ENCODE measurements at places on chromosomes 5 and 9.
A peak's percentile ranks its signal among the peaks of the same experiment; 100 is the strongest.

DNA sequence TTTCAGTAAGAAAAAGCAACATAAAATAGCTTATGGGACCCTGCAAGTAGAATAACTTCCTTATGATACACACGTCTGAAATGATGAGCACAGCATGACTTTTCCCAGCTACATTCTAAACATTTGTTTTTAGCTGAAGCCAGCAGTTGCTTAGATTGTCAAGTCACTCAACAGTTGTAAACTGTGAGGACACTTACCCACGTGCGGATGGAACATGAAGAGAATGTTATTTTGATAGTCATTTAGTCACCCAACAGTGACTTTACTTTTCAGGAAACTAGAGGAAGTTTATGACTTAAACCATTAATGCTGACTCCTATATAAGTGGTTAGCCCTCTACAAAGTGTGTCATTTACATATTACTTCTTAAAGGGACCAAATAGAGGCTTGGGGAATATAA is 3.0 kb downstream of the HACD4 start:
- DNase-seq = no peak

DNA sequence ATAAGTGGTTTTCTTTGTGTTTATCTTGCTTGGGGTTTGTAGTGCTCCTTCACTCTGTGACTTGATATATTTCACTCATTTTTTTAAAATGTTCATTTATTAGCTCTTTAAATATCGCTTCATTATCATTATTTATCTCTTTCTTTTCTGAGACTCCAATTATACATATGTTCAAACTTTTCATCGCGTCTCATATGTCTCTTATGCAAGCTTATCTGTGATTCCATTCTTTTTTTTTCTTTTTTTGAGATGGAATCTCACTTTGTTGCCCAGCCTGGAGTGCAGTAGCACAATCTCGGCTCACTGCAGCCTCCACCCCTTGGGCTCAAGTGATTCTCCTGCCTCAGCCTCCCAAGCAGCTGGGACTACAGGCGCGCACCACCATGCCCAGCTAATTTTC is 73.9 kb upstream of the GABRP start:
- no peak for DNase-seq

GRCh38 chr9:131598121-131598520 is 52.8 kb downstream of the PRRT1B start:
- DNase-seq = peak; percentile 65

DNA sequence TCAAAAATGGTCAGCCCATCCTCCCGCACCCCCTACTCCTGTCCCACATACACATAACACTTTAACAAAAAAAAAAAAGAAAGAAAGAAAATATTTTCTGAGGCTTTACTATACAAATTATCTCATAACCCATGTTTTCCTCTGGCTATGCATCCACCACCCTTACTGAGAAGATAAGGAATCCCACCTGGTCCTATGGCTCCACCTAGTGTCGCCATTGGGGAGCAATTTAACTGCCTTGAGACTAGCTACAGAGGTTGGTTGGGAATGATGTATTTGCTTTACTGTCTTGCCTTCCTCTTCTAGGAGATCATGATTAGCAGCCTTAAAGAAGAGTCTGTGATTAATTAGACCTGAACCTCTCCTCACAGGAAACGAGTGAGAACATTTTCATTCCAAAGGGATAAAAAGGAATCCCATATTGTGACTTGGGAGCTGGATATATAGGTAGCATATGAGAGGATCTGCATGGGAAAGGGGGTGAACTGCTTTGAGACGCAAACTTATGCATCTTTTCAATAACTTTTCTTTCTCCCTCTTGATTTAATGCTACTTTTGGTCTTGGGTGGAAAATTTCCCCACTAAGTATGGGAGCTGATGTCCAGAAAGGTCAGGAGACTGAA is 77.7 kb upstream of the SELENOP start:
- DNase-seq = peak; percentile 56

GRCh38 chr9:112571624-112572355 is 85.2 kb downstream of the KIAA1958 start:
- no peak for DNase-seq

- DNase-seq = no peak
Observed at GRCh38 chr9:70945301-70945700, 176.1 kb downstream of the TRPM3 start.

GRCh38 chr9:132833550-132834121 is 44.4 kb downstream of the AK8 start:
- no peak for DNase-seq

GRCh38 chr9:2602704-2603116 is 18.9 kb upstream of the VLDLR start:
- no peak for DNase-seq

DNA sequence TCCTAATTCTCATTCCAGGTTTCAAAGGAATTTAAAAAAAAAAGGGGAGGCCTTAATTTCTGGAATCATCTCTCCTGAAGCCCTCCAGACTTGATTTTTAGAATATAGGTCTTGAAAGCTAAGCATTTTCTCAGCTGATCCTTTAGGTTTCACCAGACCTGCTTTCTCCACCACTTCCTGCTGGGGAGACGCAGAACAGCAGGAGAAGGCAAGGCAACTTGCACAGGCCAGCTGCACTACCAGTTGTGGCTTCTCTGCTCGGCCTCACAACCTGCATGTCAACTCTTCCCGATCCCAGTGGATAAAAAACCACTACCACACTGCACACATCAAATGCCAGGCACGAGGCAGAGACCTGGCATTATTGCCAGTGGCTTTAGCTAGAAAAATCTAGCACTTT is 119.8 kb downstream of the SIL1 start:
- DNase-seq = no peak

DNA sequence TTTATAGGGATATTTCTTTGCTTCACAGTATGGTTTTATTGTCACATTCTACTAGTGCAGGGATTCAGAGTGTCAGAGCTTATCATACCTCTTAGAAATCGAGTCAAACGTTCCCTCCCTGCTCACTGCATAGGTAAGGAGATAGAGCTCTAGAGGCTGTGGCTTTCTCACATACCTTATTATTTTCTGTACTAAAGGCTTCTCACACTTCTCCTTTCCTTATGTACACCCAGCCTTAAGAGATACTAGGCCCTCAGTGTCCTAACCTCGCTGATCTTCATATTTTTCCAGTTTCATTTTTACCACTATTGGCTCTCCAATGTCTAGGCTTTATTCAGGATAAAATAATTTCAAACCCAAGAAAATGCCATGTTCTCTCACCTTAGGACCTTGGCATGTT is 297.3 kb upstream of the RIOK2 start:
- DNase-seq = no peak

DNA sequence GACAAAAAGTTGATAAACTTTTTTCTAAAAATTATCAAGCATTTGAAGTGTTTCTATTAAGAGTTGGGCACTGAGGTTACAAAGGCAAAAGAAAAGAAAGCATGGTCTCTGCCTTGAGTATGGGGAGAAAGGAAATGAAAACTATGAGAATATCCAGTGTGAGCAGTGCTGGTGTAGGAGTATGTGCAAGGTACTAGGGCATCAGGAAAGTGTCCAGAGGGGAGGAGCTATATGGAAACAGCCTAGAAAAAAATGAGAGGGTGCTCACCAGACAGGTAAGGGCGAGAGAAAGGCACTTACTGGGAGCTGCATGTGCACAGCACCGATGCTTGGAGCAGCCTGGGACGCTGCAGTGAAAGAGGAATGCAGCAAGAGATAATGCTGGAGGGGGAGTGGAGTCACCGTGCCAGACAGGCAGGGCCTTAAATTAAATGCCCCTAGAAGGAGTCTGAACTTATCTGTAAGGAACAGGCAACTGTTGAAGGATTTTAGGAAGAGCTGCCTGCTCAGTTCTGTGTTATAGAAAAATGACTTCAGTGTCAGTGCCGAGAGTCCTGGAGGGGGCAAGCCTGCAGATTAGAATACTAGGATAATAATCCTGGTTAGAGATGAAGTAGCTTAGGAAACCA is 14.0 kb downstream of the MCC start:
- no peak for DNase-seq

DNA sequence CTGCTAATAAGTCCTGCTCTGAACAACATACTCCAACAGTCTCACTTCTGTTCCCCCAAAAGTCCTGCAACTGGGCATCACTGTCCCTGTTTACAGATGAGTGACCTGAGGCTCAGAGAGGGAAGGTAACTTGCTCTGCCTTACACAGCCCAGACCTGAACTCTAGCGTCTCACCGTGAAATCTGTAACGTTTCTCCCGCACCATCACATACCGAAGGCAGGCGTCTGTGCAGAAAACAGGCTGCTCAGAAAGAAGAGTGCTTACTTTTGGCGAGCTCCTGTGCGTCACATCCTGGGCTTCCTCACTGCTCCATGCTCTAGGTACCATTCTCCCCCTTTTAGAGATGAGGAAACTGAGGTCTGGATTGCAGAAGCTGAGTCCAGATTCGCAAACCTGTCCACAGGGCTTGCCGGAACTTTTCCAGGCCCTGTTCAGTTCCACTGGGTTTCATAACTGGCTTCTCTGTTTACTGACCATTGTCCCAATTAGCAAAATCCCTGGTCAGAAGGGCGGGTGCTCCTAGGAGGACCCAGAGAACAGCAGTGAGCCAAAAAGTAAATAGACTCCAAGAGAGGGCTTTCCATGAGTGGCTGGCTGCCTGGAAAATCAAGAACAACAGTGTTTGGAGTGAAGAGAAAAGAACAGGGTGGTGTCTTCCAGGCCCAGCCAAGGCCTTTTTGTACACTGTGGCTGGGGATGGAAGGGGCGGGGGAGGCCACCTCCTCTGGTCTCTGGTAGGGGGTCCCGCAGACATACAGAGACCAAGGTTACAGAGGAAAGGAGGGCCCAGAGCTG is 27.1 kb downstream of the GSN start:
- DNase-seq = no peak

GRCh38 chr9:129094387-129095169 is 13.7 kb downstream of the DOLPP1 start:
- no peak for DNase-seq

DNA sequence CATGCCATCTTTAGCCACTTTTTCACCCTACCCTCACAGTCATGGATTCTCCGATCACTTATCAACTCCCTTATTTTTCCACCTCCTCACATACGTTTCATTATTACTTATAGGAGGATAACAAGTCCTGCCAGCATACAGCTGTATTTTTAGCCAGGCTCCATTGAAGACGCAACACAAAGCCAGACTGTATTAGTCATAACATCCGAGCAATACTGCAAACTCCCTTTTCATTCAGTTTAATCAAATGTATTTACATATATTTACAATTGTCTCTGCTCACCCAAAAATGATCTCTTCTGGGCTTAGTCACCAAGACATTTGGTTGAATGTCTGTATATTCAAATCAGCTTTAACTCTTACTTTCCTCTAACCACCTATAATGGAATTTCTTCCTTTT is 126.4 kb upstream of the PRLR start:
- DNase-seq = no peak

DNA sequence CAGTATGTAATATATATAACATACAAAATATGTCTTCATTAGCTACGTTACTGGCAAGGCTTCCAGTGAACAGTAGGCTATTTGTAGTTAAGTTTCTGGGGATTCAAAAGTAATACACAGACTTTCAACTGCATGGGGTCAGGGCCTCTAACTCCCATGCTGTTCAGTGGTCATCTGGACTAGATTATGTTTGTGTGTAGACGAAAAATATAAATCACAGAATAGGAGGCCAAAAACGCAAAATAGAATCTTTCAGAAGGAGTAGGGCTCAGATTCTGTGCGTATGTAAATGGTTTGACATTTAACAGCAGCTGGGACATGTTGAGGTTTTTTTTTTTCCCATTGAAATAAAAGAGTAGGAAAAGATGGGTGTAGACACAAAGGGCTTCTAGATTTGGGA is 1048.7 kb upstream of the WWC1 start:
- no peak for DNase-seq

DNA sequence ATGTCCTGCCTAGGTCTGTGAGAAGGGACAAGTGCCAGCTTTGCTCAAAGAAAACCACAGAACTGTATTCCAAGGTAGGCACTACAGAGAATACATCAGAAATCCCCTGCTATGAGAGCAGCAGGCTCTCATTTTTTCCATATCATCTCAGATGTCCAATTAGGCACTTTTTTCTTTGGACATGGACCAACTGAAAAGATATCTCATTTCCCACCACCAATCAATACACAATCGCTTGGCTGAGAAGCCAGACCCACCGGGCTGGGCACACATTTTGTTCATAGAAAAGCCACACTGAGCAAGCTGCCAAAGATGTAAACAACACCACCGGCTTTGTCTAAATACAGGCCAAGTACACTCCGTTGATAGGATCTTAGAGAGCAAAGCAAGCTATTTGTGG is 25.9 kb downstream of the STOM start:
- DNase-seq = no peak

DNA sequence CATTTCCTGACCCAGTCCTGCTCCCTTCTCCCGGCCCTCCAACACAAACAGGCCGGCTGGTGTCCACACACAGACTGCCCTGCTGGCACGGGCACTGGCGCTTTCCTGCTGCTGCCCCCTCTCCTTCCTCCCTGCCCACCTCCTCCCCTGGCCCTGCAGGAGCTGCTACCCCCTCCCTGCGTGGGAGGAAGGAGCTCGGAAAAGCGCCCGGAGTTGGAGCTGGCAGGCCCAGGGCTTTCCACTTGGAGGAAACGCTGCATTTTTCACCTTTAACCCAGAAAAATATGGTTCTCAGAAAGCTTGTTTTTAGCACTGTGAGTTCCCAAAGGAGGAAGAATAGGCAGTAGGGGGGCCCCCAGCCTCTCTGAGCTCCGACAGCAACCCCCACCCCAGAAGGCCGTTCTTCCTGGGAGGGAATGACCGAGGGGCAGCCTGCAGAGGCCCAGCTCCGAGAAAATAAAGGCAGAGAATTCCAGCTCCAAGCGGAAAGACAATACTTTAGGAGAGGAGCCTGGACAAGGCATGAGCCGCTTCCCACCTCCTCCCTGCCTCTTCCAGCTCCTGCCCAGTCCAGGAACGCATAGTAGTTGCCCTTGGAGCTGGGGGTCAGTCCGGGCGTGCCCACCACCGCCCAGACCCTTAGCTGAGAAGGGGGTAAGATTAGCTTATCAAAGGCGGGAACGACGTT is 88.9 kb downstream of the LIFR start:
- peak; percentile 70 for DNase-seq

- no peak for DNase-seq
Observed at GRCh38 chr5:135332519-135333150, 66.4 kb downstream of the MACROH2A1 start.

DNA sequence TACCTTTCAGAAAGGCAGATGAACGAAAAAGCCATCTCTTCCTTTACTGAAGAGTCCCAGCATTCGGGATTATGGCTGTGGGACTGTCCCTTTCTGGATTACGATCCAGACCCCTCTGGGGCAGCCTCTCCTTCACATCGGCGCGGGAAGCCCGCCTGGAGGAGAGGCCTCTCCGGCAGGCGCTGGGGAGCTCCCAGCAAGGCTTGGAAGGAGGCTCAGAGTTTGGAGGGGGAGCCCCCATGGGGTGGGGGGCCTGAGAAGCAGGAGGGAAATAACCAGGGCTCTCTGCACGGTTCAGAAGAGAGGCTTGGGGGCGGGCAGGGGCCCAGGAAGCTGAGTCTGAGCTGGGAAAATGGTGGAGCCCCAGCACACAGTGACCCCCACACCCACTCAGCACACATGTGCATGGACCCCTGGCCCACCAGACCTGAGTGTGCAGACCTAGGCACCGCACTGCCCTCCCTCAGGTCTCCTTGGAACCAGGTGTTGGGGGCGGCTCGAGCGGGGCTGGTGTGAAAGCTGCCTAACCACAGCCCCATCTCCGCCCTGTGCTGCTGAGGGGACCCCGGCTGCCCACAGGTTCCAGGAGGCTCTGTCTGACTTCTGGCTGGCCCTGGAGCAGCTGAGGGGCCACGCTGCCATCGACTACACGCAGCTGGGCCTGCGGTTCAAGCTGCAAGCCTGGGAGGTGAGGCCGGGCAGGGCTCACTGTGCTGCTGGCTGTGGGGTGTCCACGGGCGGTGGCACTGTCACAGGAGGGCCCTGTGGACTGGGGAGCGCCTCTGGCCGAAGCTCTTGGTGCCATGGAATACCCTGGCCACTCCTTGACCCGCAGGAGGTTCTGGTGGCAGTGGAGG is 4.5 kb downstream of the NOXA1 start:
- no peak for DNase-seq

- no peak for DNase-seq
Observed at GRCh38 chr5:38423276-38424147, 132.9 kb downstream of the LIFR start.
